ENCODE measurements at places on chromosomes 7 and 10.

DNA sequence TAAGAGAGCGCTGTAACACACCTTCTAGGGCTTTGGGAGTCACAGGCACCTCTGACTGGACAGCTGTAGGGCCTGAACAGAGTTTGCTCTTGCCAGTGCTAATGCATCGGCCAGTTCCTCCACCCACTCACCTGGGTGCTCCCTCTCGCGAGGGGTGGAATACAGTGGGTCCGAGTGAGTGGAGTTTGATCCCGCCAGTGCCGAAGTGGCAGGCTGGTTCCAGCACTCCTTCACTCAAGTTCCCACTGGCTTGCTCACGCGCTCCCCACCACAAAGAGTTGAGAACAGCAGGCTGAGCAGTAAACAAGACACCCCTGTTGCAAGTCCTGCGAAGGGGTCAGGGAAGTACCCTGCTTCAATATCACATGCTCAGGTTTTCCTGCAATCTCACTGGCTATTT, 91.8 kb downstream of the SNX13 start:
- no peak for DNase-seq
- peaks cover 5% of the 10 kb centered on the region for H3K36me3 ChIP-seq
- no peaks in the 10 kb centered on the region for H3K4me1 ChIP-seq
- no peak overlapping the region for H3K4me3 ChIP-seq
- H3K27me3 ChIP-seq = no peaks in the 10 kb centered on the region
- H3K27ac ChIP-seq = no peak overlapping the region

DNA sequence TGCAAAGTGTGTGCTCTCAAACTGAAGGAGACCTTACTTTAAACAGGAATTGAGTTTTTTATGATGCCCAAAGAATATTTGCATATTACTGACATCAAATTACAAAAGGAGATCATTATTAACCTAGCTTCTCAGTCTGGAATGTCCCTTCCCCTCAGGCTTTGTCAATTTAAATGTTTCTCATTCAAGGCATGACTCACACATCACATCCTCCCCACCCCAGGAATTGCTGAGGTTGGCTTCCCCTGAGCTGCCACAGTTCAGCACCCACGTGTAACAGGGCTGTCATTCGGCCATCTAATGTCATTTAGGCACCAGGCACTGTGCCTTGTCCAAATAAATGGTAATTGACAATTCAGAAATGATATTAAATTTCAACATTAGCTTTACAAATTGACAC, 305.9 kb upstream of the MGMT start:
- H3K4me1 ChIP-seq = no peaks in the 10 kb centered on the region
- DNase-seq = no peak
- no peaks in the 10 kb centered on the region for H3K36me3 ChIP-seq

DNA sequence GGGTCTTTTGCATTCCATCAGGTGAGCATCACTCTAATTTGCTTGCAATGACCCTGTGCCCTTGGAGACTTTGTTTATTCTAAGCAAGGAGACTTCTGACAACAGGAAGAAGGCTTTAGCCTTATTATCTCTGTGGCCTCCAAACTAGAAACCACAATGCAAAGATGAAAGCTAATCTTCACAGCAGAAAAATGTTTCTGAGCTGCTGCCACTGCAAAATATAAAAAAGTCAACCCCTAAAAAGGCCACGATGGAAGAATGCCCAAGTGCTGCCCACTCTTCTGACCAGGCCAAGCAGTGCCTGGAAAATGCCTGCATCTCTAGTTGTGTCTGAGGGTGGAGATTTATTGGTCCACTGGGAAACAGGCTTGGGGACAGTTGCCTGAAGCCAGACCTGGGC, 299.9 kb downstream of the C7orf25 start:
- no peak overlapping the region for H3K27ac ChIP-seq
- H3K4me1 ChIP-seq = no peaks in the 10 kb centered on the region
- H3K27me3 ChIP-seq = no peaks in the 10 kb centered on the region
- no peak for DNase-seq
- H3K4me3 ChIP-seq = no peak overlapping the region
- H3K36me3 ChIP-seq = no peaks in the 10 kb centered on the region

- no peaks in the 10 kb centered on the region for H3K27me3 ChIP-seq
- no peak overlapping the region for H3K4me3 ChIP-seq
- peaks cover 39% of the 10 kb centered on the region for H3K4me1 ChIP-seq
- DNase-seq = no peak
These were observed 109.6 kb downstream of the KIF20B start for GRCh38 chr10:89810908-89811525.

GRCh38 chr10:66564287-66564686, 361.5 kb upstream of the LRRTM3 start:
- H3K4me3 ChIP-seq = no peak overlapping the region
- no peaks in the 10 kb centered on the region for H3K4me1 ChIP-seq
- no peaks in the 10 kb centered on the region for H3K36me3 ChIP-seq
- no peak overlapping the region for H3K27ac ChIP-seq

DNA sequence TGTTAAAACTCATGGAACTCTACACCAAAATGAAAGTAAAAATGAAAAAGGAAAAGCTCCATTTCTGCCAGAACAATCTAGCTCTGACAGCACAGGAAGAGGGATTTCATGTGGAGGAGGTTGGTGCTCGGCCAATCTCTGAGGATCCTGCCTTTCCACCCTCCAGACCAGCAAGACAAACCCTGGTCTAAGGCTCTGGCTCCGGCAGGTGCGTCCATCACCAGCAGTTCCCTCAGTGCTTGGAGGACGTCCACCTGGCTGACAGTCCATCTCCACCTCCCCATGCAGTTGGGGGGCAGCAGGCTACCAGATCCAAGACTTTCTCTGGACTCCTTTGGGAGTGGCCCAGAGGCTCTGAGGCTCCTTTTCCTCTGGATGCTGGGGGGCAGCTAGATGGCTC, 25.0 kb upstream of the LOXL4 start:
- DNase-seq = no peak

- no peaks in the 10 kb centered on the region for H3K4me1 ChIP-seq
- H3K4me3 ChIP-seq = no peak overlapping the region
- no peaks in the 10 kb centered on the region for H3K36me3 ChIP-seq
These were observed 12.2 kb downstream of the LIPF start for GRCh38 chr10:88676283-88677060.

- no peak for DNase-seq
- H3K27me3 ChIP-seq = no peaks in the 10 kb centered on the region
- H3K4me3 ChIP-seq = no peak overlapping the region
- H3K27ac ChIP-seq = no peak overlapping the region
- H3K36me3 ChIP-seq = peaks cover 41% of the 10 kb centered on the region
These were observed 30.1 kb downstream of the LUC7L2 start for GRCh38 chr7:139389774-139390173.

GRCh38 chr10:75350791-75351190, 50.8 kb downstream of the ZNF503 start:
- DNase-seq = no peak
- H3K27me3 ChIP-seq = peaks cover 1% of the 10 kb centered on the region
- H3K4me3 ChIP-seq = no peak overlapping the region
- H3K36me3 ChIP-seq = no peaks in the 10 kb centered on the region
- peaks cover 11% of the 10 kb centered on the region for H3K4me1 ChIP-seq

DNA sequence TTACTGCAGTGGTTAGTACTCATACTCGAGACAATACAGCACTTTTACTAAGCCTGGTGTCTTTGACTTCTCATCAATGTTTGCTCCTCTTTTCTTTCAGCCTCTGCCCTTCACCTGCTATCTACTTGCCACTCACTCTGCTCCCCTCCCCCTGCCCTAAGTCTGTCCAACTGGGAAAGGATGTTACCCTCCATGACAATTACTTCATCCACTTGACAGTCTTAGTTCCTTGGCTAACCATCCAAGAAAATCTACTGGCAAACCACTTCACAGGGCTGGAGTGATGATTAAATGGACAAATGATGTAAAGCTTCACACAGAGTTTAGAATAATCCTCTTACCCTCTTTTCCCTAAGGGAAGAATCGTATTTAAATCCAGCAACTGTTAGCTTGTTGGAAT, 8.2 kb upstream of the DLD start:
- no peak for DNase-seq
- peaks cover 8% of the 10 kb centered on the region for H3K27me3 ChIP-seq
- no peak overlapping the region for H3K27ac ChIP-seq
- no peaks in the 10 kb centered on the region for H3K36me3 ChIP-seq
- H3K4me1 ChIP-seq = no peaks in the 10 kb centered on the region

- 0 out of 2 replicates have a peak, but pooled peaks cover 1% of the 10 kb centered on the region for H3K36me3 ChIP-seq
- DNase-seq = peak; percentile 36
- H3K4me3 ChIP-seq = peak overlapping the region; percentile 55
- H3K27ac ChIP-seq = peak overlapping the region; percentile 33
- H3K4me1 ChIP-seq = peaks cover 43% of the 10 kb centered on the region
These were observed 32.4 kb downstream of the WBP1L start for GRCh38 chr10:102775935-102776669.

GRCh38 chr10:89183571-89183970, 23.5 kb downstream of the CH25H start:
- no peaks in the 10 kb centered on the region for H3K4me1 ChIP-seq
- H3K36me3 ChIP-seq = no peaks in the 10 kb centered on the region
- H3K27me3 ChIP-seq = no peaks in the 10 kb centered on the region

DNA sequence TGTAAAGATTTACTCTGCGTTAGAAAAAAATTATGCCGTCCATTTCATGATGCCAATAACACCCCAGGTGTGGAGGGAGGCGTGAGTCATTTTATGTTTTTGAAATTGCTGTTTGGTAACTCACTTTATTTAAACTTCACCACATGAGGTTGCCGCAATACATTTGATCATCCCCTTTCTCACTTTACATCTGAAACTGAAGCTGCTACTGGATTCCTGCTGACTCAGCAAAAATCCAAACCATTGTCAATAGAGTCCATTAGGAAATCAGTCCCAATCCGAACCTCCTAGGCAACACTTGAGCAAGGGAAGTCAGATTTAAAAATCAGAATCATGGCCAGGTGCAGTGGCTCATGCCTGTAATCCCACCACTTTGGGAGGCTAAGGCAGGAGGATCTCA, 136.6 kb upstream of the SVIL start:
- no peaks in the 10 kb centered on the region for H3K36me3 ChIP-seq
- H3K4me1 ChIP-seq = no peaks in the 10 kb centered on the region

DNA sequence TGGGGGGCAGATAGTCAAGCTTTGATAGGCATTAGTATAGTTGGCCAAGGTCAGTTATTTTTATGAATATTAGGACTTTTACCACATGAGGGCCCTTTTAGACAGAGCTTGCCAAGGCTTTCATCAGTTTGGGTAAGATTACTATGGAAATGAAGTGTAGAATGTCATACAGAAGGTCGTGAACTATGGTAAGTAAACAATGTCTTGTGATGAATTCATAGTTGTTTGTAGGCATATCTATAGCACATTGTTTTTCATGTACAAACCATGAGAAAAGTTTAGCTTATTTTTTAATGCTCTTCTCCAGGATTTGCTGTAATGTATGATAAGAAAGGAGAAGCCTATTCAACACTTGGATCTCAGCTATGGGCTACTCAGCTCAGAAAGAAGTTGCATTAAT, 4.3 kb downstream of the OR2A2 start:
- DNase-seq = no peak
- no peaks in the 10 kb centered on the region for H3K36me3 ChIP-seq
- no peak overlapping the region for H3K27ac ChIP-seq
- H3K4me1 ChIP-seq = no peaks in the 10 kb centered on the region

GRCh38 chr10:121596689-121597503, 1.3 kb downstream of the FGFR2 start:
- no peak overlapping the region for H3K27ac ChIP-seq
- peak overlapping the region; percentile 54 for H3K4me3 ChIP-seq
- DNase-seq = no peak
- peaks cover 45% of the 10 kb centered on the region for H3K27me3 ChIP-seq
- H3K4me1 ChIP-seq = peaks cover 27% of the 10 kb centered on the region

GRCh38 chr7:48011951-48012350, 17.0 kb downstream of the SUN3 start:
- H3K27me3 ChIP-seq = peaks cover 12% of the 10 kb centered on the region
- no peak overlapping the region for H3K4me3 ChIP-seq
- H3K4me1 ChIP-seq = no peaks in the 10 kb centered on the region
- no peak overlapping the region for H3K27ac ChIP-seq
- H3K36me3 ChIP-seq = no peaks in the 10 kb centered on the region

- no peak for DNase-seq
- H3K36me3 ChIP-seq = no peaks in the 10 kb centered on the region
- H3K27me3 ChIP-seq = peaks cover 3% of the 10 kb centered on the region
- no peak overlapping the region for H3K4me3 ChIP-seq
- H3K4me1 ChIP-seq = no peaks in the 10 kb centered on the region
These were observed 470.8 kb upstream of the ZMIZ1 start for GRCh38 chr10:78597796-78598555.

DNA sequence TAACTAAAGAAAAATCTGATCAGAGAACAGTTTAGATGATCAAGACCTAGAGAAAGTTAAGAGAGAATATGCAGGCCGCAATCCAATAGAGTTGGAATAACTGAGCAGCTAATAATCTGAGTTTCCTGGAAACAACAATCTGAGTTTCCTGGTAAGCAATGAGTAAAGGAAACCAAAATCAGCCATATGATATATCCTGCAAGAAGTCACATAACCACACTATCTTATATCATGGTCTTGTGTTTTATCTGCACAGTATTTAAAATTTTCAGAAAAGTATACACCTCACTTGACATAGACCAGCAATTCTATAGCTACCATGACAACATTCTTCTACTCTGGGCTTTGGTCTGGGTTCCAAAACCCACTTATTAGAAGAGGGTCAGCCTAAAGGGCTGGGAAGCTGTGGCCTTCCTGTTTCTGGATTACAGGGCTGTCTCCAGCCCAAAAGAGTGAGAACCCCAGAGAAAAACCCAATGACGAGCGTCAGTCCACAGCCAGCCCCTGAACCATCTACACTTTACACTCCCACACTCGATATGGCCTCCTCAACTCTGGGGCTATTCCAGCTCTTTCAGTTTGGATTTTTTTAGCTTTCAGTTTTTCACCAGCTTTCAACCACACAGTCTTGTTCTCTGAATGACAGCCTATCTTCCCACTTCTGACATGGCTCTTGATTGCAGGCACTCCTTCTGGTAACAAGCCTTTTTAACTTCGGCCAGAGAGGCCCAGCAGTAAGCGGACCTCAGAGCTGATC, 110.4 kb downstream of the GLI3 start:
- no peaks in the 10 kb centered on the region for H3K27me3 ChIP-seq
- no peak for DNase-seq
- H3K4me3 ChIP-seq = no peak overlapping the region

DNA sequence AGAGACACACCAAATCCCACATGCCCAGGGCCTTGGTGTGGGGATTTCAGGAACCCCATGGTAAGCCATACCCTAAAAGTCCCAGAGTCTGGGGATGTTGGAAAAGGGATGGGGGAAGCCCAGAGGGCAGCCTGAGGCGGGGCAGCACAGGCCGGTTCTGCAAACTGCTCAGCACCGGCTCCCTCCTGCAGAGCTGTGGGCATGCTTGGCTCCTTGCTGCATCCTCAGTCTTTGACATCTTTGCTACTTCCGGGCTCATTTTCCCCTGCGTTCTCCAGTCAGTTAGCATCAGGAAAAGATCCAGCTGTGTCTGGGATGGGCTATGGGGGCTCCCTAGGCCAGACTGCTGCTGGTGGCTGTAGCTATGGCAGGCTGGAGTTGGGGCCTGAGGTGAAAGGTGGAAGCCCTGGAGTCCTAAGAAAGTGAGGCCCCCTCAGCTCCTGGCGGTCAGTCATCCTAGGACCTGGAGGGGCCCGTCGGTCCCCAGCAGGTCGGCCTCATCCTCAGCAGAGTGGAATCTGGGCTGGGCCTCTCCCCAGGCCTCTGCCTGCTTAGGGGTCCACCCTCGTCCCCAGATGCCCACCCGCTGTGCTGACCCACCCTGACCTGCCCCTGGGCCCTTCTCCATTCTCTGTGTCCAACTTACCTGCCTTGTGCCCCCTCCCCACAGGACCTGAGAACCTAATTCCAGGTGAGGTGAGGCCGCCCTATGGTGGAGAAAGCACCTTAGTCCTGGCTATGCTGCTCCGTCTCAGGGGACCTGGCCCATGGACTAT, 9.3 kb downstream of the TBATA start:
- no peak overlapping the region for H3K4me3 ChIP-seq
- peaks cover 9% of the 10 kb centered on the region for H3K27me3 ChIP-seq
- H3K4me1 ChIP-seq = no peaks in the 10 kb centered on the region
- no peak for DNase-seq
- H3K36me3 ChIP-seq = no peaks in the 10 kb centered on the region
